ENCODE measurements at places on chromosomes 13 and 19. TPM values are rescaled to one million over a fixed set of nuclear protein-coding genes. Genes with fewer than 3 reads are reported as not detected.
A peak's percentile ranks its signal among the peaks of the same experiment; 100 is the strongest.

DNA sequence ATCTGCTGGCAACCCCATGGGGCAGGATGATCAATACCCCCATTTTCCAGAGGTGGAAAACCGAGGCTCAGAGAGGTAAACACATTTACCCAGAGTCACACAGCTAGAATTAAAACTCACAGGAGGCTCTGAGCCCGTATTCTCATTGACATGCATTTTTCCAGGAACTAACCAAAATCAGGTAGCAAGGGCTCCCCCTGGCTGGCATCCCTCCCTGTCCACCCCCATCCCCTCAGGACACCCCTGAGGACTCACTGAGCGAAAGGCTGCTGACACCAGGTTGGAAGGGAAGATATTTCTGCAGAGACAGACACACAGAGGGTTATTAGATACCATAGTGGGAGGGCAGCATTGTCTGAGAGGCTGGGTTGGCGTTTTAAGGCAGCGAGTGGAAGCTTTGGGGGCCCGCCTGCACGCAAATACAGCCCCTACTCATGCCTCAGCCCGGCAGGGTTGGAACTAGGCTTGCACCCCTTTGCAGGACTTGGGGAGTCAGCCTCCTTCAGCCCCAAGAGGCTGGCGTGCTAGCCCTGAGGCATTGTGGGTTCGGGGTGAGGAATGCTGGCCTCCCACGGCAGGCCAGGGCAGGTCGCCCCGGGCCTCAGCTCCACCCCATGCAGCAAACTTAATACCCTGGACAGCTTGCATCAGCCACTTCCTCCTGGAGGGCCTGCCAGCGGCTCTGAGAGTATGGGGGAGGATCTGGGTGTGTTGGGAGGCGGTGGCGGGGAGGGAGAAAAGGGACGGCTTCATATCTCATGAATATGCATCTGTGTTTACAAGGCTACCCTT lies 3.9 kb downstream of the SLC1A5 start:
- no peak for DNase-seq

DNA sequence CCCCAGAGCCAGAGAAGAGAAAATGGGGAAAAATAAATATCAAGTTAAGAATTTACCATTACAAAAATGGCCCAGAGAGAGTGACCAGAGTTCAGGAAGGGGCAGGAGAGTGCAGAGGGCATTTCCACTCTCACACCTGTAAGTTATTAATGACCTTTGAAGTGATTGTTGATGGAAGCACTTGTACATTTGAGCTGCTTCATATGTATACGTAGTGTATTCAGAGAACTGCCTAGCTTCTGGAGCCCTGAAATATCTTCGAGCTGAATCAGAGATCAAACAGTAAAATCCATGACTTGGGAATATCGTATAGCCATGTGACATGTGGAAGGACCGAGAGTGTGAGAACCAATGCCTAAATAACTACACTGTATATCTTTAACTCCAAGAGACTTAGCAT lies 49.2 kb upstream of the PCCA start:
- no peak for DNase-seq

- DNase-seq, result peak; percentile 85
Observed at GRCh38 chr19:2168619-2169424, 5.1 kb downstream of the DOT1L start.

DNA sequence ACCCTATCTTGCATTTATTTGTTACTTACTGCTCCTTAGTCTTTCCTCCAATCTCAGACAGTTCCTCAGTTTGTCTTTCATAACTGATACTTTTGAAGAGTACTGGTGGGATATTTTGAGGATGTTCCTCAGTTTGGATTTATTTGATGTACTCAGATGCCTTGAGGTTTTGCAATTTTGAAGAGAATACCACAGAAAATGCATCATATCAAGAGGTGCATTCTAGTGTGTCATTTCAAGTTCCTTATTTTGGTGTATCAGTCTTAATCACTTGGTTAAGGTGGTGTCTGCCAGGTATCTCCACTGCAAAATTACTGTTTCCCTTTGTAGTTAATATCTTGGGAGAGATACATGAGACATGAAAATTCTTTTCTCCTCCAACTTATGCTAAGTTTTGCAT lies 75.1 kb downstream of the URI1 start:
- DNase-seq, result no peak

- no peak for DNase-seq
Observed at GRCh38 chr13:34044041-34044440, 226.1 kb downstream of the RFC3 start.

DNA sequence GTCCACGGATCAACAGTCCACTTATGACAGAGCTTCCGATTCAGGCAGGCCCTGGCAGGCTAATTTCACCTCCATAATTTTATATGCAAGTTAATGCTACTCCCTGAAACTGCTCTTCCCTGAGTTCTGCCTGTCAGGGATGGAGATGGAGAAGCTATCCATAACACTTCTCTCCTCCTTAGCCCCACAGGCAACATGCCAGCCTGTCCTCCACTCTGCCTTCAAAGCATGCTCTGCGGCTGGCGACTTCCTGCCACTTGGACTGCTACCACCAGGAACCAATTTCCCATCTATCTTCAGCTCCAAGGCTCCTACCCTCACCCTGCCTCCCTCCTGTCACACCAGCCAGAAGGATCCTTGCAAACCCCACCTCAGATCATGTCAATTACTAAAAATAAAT lies 35.4 kb downstream of the GSX1 start:
- no peak for DNase-seq

GRCh38 chr13:78662467-78662866 lies 3.5 kb upstream of the OBI1 start:
- no peak for DNase-seq

LILRA5 gene
- polyA plus RNA-seq, result 0.33 TPM

Measured in renal pelvis (tissue), 12 donors.